ENCODE measurements at places on chromosomes 12 and 14.

GRCh38 chr14:69636718-69637480 lies 25.5 kb downstream of the SUSD6 start:
- DNase-seq = no peak

GRCh38 chr12:117986705-117987469 lies 18.1 kb upstream of the KSR2 start:
- DNase-seq = no peak

- DNase-seq = no peak
These were observed 7.5 kb downstream of the PRICKLE1 start for GRCh38 chr12:42582050-42582449.

DNA sequence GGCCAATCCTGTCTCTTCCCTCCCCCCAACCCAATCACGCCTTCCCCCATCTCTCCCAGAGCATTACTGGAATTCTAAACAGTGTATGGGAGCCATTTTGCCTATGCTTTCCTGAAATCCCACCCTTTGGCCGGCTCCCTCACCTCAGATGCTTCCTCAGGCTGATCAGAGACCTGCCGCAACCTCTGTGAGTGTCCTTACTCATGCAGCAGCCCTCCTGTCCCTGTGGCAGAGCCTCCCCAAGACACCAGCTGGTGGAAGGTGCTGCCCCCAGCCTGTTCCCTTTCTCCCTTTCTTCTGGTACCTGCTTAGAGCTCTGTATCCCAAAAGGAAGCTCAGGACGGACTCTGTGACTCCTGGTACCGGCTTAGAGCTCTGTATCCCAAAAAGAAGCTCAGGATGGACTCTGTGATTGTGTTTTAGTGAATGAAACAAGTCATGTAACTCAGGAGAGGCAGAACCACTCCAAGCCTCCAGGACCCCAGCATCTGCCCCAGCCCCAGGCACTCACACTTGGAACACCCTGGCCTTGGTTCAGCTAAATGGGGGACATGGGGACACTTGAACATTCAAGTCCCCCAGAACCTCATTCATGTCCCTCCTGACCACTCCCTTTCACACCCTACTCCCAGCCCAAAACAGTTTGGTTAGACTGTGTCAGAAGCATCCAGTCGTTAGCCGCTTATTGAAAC lies 29.3 kb upstream of the RIN3 start:
- no peak for DNase-seq

DNA sequence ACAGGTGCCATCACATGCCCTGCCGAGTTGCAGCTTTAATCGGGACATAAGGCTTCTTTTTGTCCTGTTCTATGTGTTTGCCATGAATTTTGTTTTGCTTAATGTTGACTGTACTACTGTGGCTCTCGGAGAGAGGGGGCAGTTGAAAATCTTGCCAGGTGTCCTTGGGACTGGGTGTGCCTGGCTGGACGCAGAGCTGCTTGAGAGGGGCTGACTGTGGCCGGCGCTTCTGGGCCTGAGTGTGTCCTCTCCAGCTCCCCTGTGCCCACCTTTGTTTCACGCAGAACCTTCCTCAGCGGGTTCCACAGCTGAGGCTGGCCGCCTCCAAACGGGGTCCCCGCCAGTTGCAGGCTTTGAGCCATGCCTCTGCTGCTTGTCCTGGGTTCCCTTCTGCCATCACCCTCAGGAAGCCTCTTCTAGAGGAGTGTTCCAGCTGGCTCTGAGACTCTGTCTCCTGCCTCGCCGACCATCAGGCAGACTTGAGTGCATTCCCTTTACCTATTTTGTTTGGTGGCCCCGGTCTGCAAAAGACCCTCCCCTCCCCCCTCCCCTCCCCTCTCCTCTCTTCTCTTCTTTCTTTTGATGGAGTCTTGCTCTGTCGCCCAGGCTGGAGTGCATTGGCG lies 49.7 kb downstream of the DDX51 start:
- no peak for DNase-seq
